ENCODE measurements at places on chromosomes 4 and X.

GRCh38 chr4:182863501-182863900, 53.7 kb downstream of the DCTD start:
- no peak for DNase-seq

GRCh38 chr4:28545986-28546385, 1685.3 kb downstream of the STIM2 start:
- DNase-seq, result no peak

- peak; percentile 51 for DNase-seq
Observed at GRCh38 chrX:106168107-106168506, at the start of gene PWWP3B. PWWP3B (plus strand) TSS chrX:106168305; CDS start chrX:106205433, 37,128 bp downstream.

DNA sequence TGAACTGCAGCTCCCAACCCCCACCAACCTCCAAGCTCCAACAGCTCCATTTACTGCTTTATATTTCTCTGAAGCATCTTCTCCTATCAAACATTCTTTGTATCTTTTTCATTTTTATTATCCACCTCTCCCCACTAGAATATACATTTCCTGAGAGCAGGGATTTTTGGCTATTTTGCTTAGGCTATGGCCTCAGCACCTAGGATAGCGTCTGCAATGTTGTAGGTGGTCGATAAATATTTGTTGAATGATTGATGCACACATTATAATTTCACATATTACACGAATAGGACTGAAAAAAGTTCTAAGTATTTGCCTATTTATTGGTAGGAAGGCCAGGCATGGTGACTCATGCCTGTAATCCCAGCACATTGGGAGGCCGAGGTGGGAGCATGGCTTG, 658.7 kb upstream of the DIPK2B start:
- no peak for DNase-seq

DNA sequence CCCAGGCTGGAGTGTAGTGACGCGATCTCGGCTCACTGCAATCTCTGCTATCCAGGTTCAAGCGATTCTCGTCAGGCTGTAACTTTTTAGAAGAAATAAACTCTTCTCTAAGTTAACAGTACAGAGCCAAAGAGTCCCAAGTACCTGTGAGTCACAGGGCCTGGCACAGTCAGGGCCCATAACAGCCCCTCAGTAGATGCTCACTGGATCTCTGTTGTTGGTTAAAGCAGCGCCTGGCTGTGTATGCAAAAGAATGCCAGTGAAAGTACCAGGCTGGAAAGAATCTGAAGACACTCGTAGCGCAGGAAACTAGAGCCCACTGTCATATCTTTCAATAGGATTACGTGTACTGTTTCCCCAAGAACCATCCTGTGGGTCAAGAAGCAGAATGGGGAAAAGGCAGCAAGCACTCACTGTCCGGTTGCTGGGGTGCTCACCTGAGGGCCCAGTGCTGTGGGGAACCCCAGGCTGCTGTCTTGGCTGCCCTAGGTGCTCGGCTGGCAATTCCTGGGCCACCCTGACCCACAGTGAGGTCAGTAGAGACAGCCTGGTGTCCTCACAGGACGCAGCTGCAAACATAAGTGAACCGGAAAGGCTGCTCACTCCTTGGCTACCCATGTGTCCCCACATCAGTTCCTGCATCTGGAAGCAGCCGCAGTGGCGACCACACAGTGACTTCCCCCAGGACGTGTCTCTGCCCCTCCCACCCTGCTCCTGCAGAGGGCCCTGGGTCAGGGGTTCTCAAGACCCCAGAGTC, 3.1 kb upstream of the SLBP start:
- DNase-seq, result no peak

DNA sequence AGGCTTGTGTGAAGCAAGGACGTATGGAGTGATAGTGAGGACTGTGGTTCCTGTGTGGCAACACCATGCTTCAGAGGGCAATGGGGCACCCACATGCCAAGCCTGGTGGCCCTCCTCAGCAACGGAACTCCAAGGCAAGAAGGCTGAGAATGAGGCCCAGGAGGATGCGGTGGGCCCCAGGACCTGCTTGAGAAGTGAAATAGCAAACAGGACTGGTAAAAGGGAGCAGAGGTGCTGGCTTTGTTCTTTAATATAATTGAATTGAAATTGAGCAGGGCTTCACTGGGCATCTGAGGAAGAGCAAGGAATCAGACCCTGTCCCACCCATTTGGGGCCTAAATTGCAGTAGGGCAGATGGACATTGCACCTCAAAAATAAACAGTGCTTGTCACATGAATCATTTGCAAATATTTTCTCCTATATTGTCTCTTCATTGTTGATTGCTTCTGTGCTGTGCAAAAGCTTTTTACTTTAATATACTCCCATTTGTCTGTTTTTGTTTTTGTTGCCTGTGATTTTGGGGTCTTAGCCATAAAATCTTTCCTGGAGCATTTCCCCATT, 2.3 kb downstream of the TMEM187 start:
- no peak for DNase-seq

DNA sequence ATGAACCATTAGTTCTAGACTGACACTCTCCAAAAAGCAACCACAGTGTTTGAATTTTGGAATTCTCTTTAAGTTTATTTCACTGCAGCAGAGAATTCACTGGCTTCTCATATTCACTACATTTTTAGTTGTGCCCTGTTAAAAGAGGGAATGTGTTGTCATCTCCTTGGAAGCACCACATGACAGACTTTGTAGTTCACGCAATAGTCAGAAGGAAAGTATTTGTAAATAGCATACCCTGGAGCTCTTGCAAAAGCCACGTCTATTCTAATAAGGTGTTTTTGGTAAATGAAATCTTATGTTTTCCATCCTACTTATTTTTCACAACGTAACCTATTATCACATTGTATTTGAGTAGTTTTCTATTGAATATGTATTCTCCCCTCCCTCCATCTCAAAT, 25.8 kb downstream of the DOCK11 start:
- DNase-seq, result no peak

DNA sequence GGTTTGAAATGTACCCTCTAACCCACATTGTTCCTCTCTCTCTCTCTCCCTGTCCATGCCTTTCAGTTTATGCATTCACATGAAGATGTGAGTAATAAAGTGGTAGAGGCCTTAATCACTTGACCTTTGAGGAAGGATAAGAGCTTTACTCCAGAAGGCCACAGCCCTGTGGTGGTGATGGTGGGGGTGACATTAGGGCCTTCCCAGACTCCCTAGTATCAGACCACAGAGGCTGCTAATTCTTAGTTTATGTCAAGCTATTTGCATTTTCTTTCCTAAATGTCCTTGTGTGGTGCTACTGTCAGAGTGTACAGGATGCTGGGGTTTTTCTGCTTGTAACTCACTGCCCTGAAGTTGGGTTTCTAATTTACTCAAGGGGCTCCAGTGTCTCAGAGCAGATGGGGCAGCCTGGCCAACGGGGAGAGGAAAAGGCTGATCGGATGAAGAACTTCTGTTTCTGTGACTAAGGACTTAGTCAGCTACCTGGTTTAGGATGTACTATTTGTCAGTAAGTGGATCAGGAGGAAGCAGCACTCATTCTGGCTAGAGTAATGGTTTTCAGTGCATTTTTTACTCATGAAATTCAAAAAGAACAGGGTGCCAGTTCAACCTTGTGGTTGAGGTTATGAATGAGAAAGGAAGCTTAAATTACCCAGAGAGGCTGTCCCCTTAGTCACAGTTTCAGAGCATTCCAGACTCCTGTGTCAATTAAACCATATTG, 509.6 kb upstream of the DIPK2B start:
- no peak for DNase-seq

GRCh38 chrX:1870421-1870820, 255.6 kb downstream of the ASMT start:
- DNase-seq, result no peak

- no peak for DNase-seq
Observed at GRCh38 chr4:33369446-33369845, 2649.3 kb downstream of the PCDH7 start.

DNA sequence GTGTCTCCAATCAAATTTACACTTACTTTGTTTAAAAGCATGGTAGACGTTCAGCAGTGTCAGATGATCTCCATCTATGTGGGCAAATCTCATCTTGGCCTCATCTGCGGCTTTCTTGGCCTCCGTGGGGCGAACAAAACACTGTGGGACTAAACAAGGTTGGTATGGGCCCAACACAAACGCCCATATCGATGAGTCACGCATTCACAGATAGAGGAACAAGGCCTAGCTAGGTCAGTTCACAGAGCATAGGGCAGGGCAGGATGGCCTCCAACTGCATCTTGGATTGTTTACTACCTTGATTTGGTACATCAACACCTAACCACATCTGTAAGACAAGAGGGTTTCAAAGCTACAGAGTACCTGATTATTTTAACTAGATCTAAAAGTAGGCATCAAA, 47.3 kb downstream of the DHX15 start:
- no peak for DNase-seq

- DNase-seq, result no peak
Observed at GRCh38 chrX:17638731-17639130, 98.6 kb upstream of the SCML1 start.

DNA sequence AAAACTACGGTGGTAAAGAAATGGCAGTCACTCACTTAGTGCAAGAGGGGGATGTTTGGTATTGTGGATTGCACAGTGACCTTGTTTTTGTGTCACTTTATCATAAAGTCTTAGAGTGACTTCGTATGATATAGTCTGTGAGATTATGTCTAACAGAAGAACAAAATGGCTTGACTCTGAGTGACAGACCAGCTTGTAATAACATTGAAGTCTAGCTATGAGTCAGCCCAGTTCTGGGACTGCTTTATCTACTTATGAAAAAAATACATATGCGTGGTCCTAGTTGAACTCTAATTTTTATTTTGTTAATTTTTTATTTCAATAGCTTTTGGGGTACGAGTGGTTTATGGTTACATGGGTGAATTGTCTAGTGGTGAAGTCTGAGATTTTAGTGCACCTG, 20.0 kb downstream of the DCLK2 start:
- no peak for DNase-seq

- DNase-seq, result no peak
Observed at GRCh38 chrX:84475101-84475500, 27.2 kb downstream of the HDX start.

DNA sequence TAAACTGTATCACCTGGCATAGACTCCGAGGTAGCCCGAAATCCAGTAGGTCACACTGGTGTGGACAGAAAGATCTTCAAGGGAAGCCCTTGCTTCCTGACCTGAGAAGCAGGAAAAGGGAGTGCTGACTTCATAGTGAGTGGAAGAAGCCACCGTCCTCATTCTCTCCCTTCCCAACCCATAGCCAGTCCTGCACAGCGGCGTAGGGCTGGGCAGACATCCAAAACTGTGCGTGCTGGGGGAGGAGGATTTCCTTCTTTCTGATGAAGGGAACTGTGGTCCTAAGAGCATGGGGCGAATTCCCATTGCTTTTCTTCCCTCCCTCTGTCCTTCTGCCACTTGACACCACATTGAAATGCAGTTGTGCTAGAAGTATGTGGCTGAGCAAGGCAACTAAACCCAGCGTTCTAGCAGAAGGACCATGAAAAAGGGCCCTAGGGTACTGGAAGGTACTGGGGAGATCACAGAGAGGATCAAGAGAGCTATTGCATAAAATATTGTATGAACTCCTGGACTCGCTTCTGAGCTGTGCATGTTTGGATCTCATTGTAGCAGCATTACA, 66.9 kb downstream of the STOX2 start:
- DNase-seq, result peak; percentile 52

DNA sequence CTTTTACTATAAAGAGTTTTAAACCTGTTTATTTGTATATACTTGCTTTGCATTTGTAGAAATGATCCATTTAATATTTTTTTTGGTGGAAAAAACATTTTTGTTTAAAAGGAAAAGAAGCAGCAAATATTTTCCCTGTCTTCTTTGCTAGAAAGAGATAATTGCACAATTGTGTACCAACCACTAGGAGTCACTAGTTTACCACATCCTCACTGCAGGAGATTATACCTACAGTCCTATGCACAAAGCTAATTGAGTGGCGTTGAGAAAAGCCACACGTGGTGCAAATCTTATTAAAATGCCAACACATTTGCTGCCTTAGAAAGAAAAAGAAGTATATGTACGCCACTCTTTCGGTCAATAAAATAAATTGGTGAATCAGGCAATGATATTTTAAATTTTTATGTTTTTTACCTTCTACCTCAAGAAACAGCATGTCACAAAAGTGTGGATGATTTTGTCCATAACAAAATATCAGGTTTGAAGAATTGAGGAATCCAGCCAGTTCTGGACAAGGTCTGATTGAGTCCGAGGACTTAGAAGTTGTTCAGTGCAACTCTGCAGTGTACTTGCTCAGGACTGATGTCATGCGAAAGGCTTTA, 102.9 kb downstream of the GRXCR1 start:
- no peak for DNase-seq

- DNase-seq, result no peak
Observed at GRCh38 chr4:130238121-130238520, 1142.2 kb downstream of the C4orf33 start.

- DNase-seq, result no peak
Observed at GRCh38 chr4:24702281-24702680, 93.1 kb upstream of the SOD3 start.

DNA sequence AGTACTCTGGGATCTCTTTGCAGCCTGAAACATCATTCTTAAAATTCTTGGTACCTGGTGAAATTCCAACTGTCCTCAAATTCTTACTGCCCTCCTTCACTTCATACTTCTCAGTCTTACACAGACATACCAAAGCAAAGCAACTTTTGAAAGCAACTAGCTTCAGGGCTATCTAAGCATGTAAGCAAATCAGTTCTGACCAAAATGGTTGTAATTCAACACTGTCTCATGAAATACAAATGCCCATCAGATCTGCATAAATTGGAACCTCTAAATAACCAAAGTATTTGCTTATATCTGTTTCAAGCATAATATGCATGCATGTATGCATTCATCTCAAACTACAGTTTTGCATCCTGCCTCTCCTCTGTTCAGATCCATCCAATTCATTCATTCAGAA, 308.1 kb upstream of the PPARGC1A start:
- DNase-seq, result no peak

DNA sequence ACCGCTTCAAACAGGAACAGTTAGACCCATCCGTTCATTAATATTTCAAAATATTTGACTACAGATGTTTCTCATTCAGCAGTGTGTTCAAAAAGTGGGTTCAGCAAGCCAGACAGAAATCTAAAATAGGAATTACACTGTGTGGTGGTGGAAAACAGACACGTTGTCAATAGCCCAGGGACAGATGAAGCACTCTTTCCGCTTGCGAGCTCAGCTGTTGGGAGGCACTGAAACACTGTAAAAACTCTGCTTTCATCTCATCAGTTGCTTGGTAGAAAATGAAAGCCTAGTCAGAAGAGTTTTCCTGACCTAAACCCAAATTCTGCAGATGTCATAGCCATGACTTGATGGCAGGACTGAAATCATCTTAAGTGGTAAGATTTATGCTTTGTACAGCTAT, 38.5 kb downstream of the LRP2BP start:
- DNase-seq, result peak; percentile 64

- no peak for DNase-seq
Observed at GRCh38 chr4:53348046-53348445, 17.8 kb downstream of the SCFD2 start.

DNA sequence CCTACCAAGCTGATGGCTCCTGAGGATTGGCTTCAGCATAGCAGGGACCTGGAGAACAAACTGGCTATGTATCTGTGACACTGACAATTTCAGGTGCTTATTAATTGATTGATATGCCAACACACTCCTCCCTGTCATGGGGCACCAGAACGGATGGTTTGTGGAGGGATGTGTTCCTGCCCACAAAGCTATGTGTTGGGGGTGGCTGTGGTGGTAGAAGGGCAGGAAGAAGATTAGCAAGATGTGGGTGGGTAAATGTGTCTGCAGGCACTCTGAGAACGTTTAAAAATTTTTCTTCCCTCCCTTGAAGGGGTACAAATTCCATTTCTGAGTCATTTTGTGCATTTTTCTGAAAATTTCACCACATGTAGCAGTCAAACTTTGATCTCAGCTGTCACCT, 55.0 kb upstream of the SCML1 start:
- DNase-seq, result no peak

- DNase-seq, result no peak
Observed at GRCh38 chrX:38484607-38485498, 76.5 kb upstream of the TSPAN7 start.

- DNase-seq, result no peak
Observed at GRCh38 chr4:168541266-168541953, 44.6 kb downstream of the PALLD start.

Data from left hindlimb (tissue), 1 donor.